ENCODE measurements at places on chromosomes 4 and X.

- DNase-seq = no peak
Observed at GRCh38 chr4:76892601-76893000, 5.3 kb downstream of the SOWAHB start.

- DNase-seq = peak; percentile 12
Observed at GRCh38 chrX:136146614-136147314, 569 bp upstream of the FHL1 start.

DNA sequence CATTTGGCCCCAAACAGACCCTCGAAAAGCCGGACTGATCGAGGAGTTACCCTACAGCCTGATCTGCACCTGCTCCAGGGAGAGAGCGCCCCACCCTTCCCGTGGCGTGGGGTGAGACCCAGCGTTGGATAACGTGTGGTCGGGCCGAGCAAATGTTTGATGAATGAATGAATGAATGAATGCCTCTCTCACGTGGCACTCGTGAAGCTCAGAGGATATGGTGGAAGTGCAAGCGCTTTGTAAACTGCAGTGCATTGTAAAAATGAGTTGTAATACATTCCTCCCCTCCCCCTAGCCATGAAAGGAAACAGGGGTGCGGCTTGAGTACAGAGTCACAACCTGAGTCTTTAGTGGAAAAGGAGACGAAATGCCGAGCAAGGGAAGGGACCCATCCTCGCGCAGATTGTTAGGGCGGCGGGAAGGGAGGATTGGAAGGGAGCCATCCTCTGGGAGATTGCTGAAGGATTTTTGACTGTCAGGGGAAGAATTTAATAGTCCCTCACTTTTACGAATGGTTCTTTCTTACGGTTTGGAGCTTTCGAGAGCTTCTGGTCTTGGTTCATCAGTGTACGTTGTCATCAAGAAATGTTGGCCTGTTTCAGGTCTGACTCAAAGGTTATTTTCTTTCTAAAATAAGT, 772 bp upstream of the FBXW7 start:
- peak; percentile 79 for DNase-seq

DNA sequence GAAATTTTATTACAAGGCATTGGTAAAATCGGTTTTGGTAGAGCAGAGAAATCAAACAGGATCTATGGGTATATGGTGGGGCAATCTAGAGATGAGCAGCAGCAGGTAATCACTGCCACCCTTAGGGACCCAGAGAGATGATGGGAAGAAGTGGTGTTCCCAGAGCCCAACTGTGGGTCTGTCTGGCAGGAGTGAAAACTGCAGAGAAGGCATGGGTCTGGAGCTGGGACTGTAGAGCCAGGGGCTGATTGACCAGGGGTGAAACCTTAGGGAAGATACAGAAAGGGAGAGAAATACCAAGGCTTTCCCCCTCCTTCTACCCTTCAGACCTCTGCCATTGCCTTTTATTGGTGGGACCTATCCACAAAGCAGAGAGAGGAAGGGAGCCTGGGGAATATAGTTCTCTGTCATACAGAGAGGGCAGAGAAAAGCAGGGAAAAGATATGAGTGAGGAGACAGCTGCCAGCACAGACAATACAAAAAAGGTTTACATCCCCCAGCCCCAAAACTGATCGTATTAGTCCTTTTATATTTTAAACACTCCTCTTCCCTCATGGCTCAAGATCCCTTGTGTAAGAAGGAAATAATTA, 28.7 kb downstream of the PDLIM5 start:
- DNase-seq = no peak

DNA sequence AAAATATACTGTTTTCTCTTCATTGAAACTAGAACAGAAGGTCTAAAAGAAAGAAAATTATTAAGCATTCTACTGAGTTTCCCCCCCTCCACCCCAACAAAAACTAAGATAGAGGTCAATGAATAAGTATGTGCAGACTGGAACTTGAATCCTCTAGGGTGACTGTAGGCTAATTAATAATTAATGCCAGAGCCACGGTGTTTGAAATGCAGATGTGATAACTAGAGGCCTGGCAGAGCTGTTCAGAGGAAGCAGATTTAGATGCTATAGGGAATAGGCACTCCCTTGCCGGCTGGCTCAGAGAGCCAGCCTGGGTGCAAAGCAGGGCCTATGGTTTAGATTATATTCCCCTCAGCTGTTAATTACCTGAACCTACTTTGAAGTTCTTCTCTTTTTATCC, 12.2 kb upstream of the POU3F4 start:
- no peak for DNase-seq

DNA sequence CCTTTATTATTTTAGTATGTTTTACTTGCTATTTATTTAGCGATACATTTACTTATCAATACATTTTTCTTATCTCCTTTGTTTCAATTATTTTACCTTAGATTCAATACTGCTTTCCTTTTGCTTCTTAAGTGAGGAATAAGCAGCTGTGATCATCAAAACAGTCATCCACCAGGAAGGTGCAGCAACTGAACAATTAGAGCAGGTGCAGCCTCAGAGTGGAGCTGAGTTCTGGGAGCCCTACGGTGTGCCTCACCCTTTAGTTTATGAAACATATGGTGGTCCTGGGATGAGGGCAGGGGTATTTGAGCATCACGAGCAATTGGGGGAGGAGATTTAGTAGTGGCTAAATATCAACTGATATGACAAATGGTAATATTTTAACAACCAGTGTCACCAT, 111.0 kb downstream of the FRYL start:
- DNase-seq = no peak

DNA sequence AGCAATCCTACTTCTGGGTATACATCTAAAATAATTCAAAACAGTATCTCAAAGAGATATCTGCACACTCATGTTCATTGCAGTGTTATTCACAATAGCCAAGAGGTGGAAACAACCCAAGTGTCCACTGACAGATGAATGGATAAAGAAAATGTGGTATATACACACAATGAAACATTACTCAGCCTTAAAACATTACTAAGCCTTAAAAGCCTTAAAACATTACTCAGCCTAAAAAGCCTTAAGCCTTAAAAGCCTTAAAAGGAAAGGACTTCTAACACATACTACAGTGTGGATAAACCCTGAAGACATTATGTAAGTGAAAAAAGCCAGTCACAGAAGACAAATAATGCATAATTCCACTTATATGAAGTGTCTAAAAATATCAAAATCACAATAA, 40.3 kb upstream of the TFDP3 start:
- no peak for DNase-seq

DNA sequence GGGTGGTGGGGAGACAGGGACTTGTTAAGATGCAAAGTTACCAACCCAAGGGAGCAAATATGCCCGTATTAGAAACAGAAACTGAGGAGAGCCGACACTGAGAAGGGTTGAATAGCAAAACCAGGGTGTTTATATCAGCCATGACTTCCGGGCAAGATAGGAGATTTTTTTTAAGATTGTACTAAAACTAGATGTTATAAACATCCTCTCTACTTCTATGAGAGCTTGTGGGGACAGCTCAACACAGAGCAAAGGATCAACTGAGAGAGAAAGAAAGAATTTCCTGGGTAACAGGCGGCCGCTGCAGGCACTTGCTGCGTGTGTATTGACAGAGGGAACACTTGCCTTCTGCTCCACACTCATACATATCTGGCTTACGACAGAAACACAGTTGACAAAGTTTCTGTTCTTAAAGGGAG, 49.1 kb upstream of the FBXW7 start:
- DNase-seq = peak; percentile 12

DNA sequence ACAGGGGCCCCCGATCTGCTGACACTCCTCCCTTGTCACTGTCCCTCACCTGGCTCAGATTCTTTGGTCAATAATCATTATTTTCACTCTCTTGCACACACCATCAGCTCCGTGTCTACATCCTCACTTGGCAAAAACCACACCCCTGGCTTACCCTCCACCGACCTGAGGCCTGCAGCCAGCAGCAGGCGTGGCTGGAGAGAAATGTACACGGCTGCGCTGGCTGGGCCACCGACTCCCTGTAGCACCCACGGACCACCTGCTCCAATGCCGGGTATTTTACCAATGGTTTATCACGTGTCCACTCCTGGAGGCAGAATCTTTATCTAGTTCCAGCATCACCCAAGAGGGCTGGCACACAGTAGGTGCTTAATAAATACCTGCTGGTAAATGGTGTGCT, 98.4 kb downstream of the WFS1 start:
- no peak for DNase-seq

GRCh38 chrX:18873189-18873791, 110.6 kb downstream of the PHKA2 start:
- DNase-seq = no peak

GRCh38 chrX:15207384-15207783, 62.5 kb downstream of the ASB9 start:
- DNase-seq = no peak

DNA sequence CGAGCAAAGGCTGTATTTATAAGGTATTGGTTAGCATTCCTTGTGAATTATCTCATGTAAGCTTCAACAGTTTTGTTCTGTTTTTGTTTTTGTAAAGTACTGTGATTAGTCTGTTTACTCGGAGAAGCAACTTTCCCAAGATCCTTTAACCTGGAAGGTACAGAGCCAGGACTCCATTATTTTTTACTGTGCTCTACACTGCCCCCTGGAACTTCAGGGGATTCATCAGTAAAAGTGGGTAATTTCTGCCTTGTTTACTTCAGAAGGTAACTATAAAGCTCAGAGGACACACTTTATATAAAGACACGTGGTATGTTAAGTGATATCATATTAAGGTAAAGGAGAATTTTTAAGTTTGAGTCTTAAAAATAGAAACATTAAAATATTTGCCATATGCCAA, 124.9 kb downstream of the IQCM start:
- no peak for DNase-seq

- no peak for DNase-seq
Observed at GRCh38 chr4:77699731-77700210, 94.2 kb downstream of the CXCL13 start.

DNA sequence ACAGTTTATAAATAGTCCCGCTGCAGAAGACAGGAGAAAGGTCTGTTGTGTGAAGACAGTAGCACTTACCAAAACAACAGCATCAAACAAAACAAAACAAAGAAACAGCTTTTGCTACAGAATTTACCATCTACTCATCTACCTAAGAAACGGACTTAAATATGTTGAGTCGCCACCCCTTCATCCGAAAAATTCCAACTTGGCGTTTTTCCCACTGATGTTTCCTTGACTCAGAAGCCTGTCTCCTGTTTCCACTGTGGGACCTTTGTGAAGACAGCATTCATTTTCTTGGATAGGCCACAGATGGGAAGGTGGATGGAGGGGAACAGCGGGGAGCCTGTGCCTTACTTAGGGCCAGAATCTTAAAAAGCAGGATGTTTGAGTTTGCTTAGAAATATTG, 1.3 kb upstream of the ITM2A start:
- DNase-seq = no peak

DNA sequence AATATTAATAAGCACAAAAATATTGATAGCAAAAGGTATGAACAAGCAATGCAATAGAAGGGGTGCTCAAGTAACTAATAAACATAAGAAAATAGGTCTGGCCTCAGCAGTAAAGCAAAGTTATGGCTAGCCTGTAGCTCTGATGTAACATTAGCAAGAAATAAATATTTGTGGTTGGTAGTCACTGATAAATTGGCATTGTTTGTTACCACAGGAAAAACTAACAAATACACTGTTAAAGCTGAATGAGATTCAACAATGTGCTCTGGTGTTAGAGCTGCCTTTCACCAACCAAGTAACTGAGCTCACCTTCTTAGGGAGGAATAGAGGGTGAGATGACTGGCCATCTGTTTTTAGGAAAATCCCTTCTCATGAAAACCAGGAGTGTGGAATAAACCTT, 71.4 kb downstream of the AREG start:
- no peak for DNase-seq

GRCh38 chr4:187017147-187017546, 293.5 kb upstream of the FAT1 start:
- DNase-seq = no peak

DNA sequence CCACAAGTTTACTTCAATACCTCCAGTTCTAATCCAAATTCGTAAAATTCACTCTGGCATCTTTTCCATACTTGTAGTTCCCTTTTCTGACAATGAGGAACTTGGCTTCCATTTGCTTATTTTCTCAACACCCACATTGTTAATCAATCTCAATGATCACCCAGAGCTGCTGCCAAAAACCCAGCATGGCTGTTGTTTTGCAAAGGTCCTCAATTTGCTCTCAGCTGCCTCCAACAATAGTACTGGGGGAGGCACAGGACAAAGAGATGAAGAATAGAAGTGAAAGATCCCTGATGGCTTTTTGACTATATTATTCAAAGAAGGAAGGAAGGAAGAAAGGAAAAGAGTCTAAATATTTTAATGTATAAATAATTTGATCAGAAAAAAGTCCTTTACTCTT, 847.8 kb downstream of the RAPGEF2 start:
- DNase-seq = no peak

GRCh38 chr4:70515367-70516250, 2.8 kb upstream of the AMTN start:
- no peak for DNase-seq

DNA sequence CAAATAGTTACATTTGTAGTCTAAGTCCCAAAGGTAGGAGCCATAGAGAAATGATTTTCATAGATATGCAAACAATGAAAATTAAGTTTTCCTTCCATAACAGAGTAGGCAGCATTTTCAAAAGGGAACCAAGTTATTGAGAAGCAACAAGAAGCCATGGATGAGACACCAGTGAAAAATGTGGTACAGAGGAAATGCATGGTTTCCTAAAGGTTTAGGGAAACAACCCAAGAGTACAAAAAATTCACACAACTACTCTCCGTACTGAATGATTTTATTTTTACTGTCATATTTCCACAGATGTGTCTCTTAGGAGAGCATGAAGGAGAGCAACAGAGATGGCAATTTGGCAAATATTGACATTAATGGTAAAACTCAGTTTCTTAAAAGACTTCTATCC, 1408.9 kb upstream of the PCDH7 start:
- DNase-seq = no peak

GRCh38 chrX:68846536-68846935, 17.7 kb downstream of the EFNB1 start:
- no peak for DNase-seq

DNA sequence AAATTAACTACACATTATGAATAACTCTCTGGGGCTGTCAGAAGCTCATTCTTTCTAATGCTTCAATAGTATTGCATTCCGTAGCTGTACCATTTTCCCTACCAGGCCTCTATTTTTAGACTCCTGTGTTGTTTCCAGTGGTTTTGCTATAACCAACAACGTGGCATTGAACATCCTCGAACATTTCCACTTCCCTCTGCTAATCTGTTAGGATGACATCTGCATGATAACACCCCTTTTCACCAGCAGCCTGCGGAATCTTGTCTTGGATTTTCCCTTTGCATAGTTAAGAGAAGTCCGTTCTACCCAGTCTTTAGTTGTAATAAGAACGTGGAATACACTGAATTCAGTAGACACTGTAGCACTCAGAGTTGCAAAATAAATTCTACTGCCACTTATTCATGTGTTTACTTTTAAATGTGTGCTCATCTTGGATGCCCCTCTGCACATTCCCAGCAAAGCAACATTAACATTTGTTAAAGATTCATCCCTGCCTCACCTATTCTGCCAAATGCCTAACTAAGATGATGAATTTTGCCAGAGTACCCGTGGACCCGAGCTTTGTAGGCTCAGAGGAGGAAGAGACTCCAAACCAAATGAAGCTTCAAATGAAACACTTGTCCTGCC, 55.6 kb downstream of the SEL1L3 start:
- no peak for DNase-seq

All from CD4-positive, alpha-beta T cell treated with Interleukin-15 for 4 hours (primary cell).